ENCODE measurements at places on chromosomes 1 and 21. TPM values are rescaled to one million over a fixed set of nuclear protein-coding genes. Genes with fewer than 3 reads are reported as not detected.

The OR2T33 gene
- not detected for total RNA-seq

The NBPF26 gene
- total RNA-seq, result 22.8 TPM

The CLIC6 gene
- total RNA-seq, result 0.11 TPM

The YBX1 gene
- total RNA-seq, result 442 TPM

The C1QB gene
- total RNA-seq, result not detected

The IVL gene
- 0.50 TPM for total RNA-seq

The AXDND1 gene
- total RNA-seq, result 0.45 TPM

The LMX1A gene
- total RNA-seq, result not detected

The MRAP gene
- total RNA-seq, result not detected

The ANXA9 gene
- 0.67 TPM for total RNA-seq

The KIF26B gene
- total RNA-seq, result 14.2 TPM
